ENCODE measurements at places on chromosomes 2 and 18.

GRCh38 chr2:150792780-150793300, 305.4 kb upstream of the RND3 start:
- DNase-seq, result no peak

- DNase-seq, result no peak
These were observed 186.1 kb upstream of the RAB12 start for GRCh38 chr18:8423051-8423557.

- no peak for DNase-seq
These were observed 23.2 kb downstream of the KCNF1 start for GRCh38 chr2:10934979-10935350.

DNA sequence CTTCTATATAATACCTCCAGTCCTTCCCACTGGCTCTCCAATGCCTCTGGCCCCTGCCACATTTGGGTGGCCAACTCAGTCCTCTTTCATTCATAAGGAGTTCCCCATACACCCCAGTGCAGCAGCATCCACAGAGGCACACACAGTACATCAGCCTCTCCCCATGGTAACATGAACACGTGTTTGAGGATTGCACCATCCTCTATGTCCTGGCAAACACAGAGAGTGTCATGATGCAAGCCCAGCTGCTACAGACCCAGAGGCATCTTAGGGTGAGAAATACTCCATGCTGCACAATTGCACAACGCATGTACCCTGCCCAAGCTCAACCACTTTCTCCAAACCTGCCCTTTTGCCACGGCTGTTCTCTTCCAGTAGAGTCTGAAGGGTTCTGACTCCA, 11.5 kb downstream of the IGFBP5 start:
- no peak for DNase-seq

DNA sequence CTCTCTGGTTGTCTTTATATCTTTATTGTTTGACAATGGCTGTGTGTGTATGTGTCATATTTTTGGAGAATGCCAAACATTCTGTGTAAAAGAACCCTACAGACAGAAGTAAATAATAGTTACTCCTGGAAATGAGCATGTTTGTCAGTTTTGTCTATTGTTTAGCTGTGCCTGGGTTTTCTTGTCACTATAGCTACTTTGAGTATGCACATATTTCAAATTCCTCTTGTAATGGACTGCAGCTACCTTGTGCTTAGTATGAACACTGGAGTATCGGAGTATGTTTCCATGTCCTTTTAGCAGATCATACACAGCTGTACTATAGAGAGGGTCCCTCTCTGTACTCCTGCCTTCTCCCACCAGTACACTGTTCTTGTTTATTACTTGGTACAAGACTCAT, 58.0 kb upstream of the DOCK10 start:
- DNase-seq, result no peak

DNA sequence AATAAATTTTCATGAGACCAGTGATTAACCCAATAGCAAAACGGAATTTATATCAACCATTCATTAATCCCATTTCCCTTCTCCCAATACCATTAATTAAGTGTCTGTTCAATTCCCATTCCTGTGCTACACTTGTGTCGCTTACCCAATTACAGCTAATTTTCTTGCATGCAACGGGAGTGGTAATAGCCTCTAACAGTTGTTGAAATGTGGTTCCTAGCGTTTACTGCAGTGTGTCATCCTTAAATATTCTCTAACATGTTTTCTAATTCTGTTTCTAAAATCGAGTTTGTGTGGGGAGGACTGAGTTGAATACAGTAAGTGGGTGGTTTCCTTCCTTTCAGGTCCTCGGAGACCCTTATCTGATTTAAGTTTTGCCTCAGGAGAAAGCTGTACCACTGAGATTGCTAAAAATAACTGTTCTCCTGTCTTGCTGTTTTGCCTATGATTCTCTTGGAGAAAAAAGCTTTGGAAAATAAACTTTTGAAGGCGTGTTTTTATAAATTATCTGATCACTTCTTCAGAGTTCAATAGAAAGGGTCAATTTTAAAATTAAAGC, 59.3 kb upstream of the LRRTM1 start:
- no peak for DNase-seq

- DNase-seq, result no peak
These were observed 113.9 kb downstream of the SS18 start for GRCh38 chr18:25976554-25976953.

- no peak for DNase-seq
These were observed 4.0 kb downstream of the DHRS9 start for GRCh38 chr2:169073211-169073962.

DNA sequence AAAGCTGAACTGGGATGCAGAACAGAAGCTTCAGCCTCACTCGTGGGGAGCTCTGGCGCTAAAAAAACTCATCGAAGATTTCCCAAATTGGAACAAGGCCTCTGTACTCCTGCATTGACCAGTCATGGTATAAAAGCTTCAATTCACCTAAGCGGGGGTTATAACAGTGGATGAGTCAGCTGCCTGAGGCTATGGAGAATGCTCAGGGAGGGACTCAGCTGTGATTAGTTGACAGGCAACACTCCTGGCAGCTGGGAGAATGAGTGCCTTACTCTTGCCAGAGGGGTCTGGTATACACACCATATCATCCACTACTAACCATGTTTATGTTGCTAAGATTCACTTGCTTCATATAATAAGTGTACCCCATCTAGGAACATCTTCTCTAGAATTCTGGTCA, 350.6 kb upstream of the VRK2 start:
- no peak for DNase-seq

- no peak for DNase-seq
These were observed 86.4 kb upstream of the RMDN2 start for GRCh38 chr2:37838541-37839167.

GRCh38 chr2:27236136-27236535, 19.0 kb downstream of the CAD start:
- no peak for DNase-seq

DNA sequence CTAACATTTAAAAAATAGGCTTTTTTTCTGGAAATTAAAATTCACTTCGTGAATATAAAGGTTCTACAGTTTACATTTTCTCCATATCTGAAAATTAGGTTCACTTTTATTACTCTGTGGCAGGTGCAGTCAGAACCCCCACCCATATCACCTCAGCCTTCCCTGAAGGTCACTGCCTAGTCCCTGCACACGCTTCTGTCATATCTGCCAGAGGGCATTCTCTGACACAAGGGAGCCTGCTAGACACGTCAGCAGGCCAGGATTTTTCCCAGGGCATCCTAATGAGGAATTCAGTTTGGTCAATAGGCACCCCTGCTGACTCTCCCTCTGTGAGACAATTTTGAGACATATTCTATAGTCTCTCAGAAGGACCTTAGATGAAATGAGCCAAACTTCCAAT, 475.7 kb upstream of the PKDCC start:
- DNase-seq, result no peak

DNA sequence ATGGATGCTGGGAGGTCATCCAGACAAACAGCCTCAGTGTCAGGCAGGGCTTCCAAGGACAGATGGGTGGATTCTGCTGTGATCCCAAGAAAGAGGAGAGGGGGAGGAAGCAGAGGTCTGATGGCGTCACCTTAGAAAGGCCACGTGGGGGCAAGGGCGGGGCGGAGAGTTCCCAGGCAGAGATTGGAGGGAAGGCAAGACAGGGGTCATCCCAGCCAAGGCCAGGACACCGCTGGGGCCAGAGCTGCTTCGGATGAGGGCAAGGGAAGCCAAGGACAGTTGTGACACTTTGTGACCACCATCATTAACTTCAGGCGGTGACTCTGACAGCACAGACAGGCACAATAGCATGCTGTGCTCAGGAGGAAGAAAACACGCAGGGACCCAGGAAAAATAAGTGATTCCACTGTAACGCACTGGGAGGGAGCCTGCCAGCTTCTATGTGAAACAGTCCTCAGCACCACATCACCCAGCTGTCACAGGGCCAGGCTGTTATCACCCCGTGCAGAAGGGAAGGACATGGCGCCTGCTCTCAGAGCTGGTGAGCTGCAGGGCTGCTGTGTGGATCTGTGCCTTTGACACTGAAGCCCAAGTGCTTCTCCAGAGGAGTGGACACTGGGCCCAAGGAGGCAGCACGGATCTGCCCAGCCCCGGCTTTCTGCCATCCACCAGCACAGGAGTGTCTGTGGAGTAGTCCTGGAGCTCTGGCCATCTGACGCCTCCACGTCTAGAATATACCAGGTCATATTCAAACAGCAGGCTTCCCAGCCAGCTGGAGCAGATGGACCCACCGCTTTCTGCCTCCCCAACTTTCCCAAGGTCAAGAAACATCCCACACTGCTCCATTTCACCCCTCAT, 204.1 kb downstream of the NDUFA10 start:
- DNase-seq, result no peak

DNA sequence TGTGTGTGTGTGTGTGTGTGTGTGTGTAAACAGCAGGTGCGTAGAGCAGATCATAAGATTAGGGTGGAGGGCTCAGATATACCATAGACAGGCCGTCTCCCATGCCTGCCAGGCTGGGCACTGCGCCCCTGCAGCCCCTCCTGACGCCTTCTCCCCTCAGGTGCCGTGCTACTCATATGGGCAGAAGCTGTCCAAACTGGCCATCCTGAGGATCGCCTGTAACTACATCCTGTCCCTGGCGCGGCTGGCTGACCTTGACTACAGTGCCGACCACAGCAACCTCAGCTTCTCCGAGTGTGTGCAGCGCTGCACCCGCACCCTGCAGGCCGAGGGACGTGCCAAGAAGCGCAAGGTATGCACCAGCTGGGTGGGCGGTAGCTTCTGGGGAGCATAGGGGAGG, 10.0 kb downstream of the ATOH8 start:
- DNase-seq, result no peak

GRCh38 chr2:170282851-170283250, 104.9 kb downstream of the MYO3B start:
- DNase-seq, result no peak

DNA sequence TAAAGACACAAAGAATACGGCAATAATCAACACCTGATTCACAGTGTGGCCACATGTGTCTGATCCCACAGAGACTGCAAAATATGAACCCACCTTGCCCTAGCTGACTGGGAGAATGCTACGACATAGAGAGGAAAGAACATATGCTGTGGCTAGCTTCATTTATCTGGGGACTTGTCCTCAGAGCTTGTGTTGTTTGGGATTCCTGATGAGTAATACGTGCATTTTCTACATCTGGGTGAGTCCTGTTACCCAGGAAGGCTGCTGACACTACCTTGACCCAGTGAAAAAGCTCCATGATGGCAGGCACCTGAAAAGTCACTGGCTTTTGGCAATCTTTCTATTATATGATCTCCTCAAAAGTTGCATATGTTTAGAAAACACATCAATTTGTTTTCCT, 427.7 kb upstream of the LYPD1 start:
- no peak for DNase-seq

GRCh38 chr2:46134531-46135227, 162.5 kb upstream of the EPAS1 start:
- no peak for DNase-seq

DNA sequence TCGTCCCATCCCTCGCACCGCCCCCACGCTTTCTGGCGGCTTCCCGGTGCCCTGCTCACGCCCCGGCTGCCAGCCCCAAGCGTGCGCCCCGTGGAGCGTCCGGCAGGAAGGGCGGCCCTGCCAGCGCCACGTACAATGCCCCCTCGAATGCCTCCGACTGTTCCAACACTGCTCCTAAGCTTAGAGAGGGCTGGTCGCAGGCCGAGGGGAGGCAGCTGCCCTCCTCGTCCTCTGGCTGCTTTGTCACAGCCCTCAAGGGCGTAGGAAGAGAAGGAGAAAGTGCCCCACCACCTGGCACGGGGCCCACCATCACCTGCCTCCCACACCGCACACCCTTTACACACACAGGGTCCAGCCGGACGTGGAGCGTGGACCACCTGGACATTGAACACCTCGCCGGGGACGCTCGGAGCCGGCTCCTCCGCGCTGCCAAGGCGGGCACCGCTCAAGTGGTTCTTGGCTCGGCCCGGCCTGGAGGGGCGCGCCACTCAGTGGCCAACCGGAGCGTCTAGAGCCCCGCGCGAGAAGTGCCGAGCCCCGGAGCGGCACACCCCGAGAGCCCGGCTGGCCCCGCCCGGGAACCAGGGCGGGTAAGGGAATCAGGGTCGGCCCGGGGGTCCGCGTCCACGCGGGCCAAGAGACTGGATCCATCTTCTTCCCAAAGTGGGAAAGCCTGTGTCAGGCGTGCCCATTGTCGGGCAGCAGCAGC, 830 bp downstream of the DNER start:
- no peak for DNase-seq

GRCh38 chr2:95023222-95023597, 2.3 kb upstream of the MAL start:
- peak; percentile 57 for DNase-seq

GRCh38 chr2:199433204-199433832, 24.4 kb downstream of the SATB2 start:
- no peak for DNase-seq

- DNase-seq, result no peak
These were observed 169.2 kb downstream of the CDH20 start for GRCh38 chr18:61502472-61502871.

DNA sequence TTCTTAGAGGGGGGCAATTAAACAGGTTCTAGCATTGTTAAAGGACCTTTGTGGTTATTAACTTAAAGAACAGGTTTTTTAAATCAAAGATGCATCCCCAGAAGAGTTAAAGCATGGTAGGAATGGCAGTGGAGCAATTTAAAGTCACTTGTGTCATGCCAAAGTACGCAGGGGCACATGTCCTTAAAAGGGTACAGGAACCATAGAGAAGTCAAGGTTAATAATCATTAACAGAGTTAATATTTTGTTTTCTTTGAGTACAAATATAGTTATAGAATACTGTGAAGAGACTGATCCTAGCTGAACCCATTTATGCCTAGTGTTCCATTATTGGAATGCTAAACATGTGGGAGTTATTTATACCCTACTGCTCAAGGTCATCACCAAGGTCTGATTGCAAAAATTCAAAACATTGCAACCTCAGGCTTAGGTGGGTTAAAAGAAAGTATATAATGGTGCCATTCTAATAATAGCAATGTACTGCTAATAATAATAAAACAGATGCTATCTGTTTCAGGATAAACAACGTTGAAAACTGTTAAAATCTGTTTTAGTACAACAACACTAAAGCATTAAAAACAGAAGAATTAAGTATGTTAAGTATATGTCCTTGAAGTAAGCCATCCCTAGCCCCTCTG, 216.0 kb downstream of the MYO3B start:
- no peak for DNase-seq

DNA sequence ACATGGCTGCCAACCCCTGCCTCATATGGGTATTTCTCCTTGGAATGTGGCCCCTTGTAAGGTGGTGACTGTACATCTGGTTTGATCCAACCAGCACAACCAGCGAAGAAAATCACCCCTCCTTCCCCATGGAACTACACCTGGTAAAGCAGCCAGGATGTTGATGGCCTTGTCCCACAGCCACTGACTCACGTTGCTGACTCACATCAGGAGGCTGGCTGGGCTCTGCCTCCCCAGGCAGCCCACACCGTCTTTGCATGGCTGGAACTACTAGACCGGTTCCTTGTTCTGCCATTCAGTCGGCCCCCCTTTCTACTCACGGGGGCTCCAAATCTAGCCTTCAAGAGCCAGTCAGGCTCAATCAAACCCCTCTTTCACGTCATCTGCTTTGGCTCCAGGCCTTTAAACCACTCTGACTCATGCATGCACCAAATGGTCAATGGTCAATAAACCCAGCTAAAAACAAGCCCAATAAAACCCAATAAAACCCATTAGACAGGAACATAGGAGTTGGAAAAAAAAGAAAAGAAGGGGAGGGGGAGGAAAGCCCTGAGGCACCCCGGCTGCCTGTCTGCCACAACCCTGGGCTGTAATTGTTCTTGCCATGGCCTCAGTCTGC, 114.8 kb downstream of the PLB1 start:
- peak; percentile 50 for DNase-seq

GRCh38 chr2:28387082-28387960, 5.3 kb upstream of the FOSL2 start:
- no peak for DNase-seq

GRCh38 chr2:174830561-174830960, 66.3 kb upstream of the CHRNA1 start:
- no peak for DNase-seq

GRCh38 chr2:240201866-240202265, 61.4 kb upstream of the OTOS start:
- no peak for DNase-seq
